CD4-positive, alpha-beta T cell treated with Interleukin-12 subunit alpha and Interleukin-12 subunit beta, for 1 hour (primary cell): ENCODE measurements at places on chromosomes 12 and 14.

- DNase-seq: peak; percentile 69
Measured at GRCh38 chr12:53065975-53066931, 12.9 kb downstream of the SPRYD3 start.

GRCh38 chr14:31699809-31700208, 138.6 kb downstream of the NUBPL start:
- DNase-seq: no peak

DNA sequence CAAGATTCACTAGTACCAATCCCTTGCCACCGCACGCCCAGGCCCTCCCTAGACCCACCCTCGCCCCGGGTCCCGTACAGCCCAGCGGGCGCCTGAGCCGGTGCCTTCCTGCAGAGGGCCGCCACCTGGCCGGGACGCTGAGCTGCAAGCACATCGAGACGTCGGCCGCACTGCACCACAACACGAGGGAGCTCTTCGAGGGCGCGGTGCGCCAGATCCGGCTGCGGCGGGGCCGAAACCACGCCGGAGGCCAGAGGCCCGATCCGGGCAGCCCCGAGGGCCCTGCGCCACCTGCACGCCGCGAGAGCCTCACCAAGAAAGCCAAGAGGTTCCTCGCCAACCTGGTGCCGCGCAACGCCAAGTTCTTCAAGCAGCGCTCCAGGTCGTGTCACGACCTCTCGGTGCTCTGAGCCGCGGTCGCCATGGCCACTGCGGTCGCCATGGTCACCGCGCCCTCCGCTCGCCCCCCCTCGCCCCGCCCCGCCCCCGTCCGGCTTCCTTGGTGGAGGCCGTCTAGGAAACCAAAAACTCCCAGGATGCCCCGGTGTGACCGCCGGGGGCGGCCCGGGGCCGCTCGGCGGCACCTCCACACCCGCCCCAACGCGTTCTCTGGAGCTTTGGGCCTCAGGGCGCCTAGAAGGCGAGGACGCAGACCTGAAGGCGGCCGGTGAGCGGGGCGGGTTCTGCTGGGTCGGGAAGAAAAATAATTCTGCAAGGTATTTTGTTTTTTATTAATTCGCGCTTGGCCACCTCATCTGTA, 3.7 kb downstream of the REM2 start:
- peak; percentile 86 for DNase-seq

DNA sequence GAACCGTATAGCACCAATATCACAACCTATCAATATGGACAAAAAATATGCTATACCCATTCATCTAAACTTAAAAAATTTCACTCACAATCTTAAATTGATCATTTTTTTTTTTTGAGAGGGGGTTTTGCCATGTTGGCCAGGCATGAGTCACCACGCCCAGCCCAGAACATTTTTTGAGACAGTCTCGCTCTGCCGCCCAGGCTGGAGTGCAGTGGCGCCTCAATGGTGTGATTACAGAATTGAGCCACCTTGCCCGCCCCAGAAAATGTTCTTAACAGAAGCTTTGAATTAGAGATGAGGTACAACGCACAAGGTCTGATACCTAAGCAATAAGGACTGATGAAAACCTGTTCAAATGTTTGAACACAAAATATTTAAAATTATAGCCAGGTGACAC, 15.8 kb upstream of the ATP5F1B start:
- no peak for DNase-seq

- DNase-seq: no peak
Measured at GRCh38 chr12:64236549-64236948, 14.5 kb upstream of the KICS2 start.

- no peak for DNase-seq
Measured at GRCh38 chr14:53962953-53963319, 6.3 kb upstream of the BMP4 start.
